Bronchial smooth muscle cell (primary cell): ENCODE measurements at places on chromosomes 13 and 19. TPM values are rescaled to one million over a fixed set of nuclear protein-coding genes. Genes with fewer than 3 reads are reported as not detected.

PCDH8 gene
- not detected in 2 replicates for total RNA-seq

SERP2 gene
- total RNA-seq: 10.6 and 11.0 TPM in 2 replicates

ZNF100 gene
- 1.4 and 2.2 TPM in 2 replicates for total RNA-seq

SLC7A9 gene
- total RNA-seq: 0.26 TPM in 1 of 2 replicates, not detected in the other

RETN gene
- not detected in 2 replicates for total RNA-seq

LRRC4B gene
- under 0.01 and 0.94 TPM in 2 replicates for total RNA-seq

C1QTNF9 gene
- total RNA-seq: 0.09 TPM in 1 of 2 replicates, not detected in the other

ZNF667 gene
- 5.4 and 6.8 TPM in 2 replicates for total RNA-seq

DAND5 gene
- total RNA-seq: not detected in 2 replicates

ZSWIM9 gene
- 2.2 and 2.5 TPM in 2 replicates for total RNA-seq

MYPOP gene
- 0.69 and 0.79 TPM in 2 replicates for total RNA-seq

FGF9 gene
- not detected in 2 replicates for total RNA-seq

SULT2B1 gene
- total RNA-seq: 0.16 and 0.17 TPM in 2 replicates

CLEC17A gene
- 0.09 and 0.16 TPM in 2 replicates for total RNA-seq

PEAK3 gene
- not detected in 2 replicates for total RNA-seq

SLITRK5 gene
- under 0.01 TPM in 1 of 2 replicates, not detected in the other for total RNA-seq

THSD8 gene
- total RNA-seq: 0.16 and 0.43 TPM in 2 replicates

RPS19 gene
- total RNA-seq: 2,260 and 3,929 TPM in 2 replicates

RPL18A gene
- 890 and 1,237 TPM in 2 replicates for total RNA-seq

RANBP3 gene
- 35.3 and 43.1 TPM in 2 replicates for total RNA-seq

MIR17HG gene
- total RNA-seq: 2.0 and 3.3 TPM in 2 replicates

SIGLEC14 gene
- total RNA-seq: not detected in 2 replicates

HNRNPM gene
- 52.8 and 55.5 TPM in 2 replicates for total RNA-seq

CD79A gene
- not detected in 2 replicates for total RNA-seq

DACT3 gene
- total RNA-seq: 3.3 and 4.6 TPM in 2 replicates

GARIN5A gene
- total RNA-seq: 0.26 and 0.47 TPM in 2 replicates

ZFR2 gene
- total RNA-seq: not detected in 2 replicates

FCAR gene
- not detected in 2 replicates for total RNA-seq

PGLYRP1 gene
- total RNA-seq: not detected in 2 replicates

PDCD2L gene
- total RNA-seq: 6.6 and 13.0 TPM in 2 replicates

KRTDAP gene
- total RNA-seq: not detected in 2 replicates

RAB8A gene
- 53.9 and 72.3 TPM in 2 replicates for total RNA-seq

NLRP4 gene
- total RNA-seq: not detected in 2 replicates

OLFM4 gene
- total RNA-seq: not detected in 2 replicates

WASF3 gene
- total RNA-seq: 8.7 and 11.2 TPM in 2 replicates

CEACAM8 gene
- not detected in 2 replicates for total RNA-seq

CUL4A gene
- total RNA-seq: 87.9 and 124 TPM in 2 replicates

PDX1 gene
- not detected in 2 replicates for total RNA-seq

ELAVL3 gene
- total RNA-seq: under 0.01 TPM in 1 of 2 replicates, not detected in the other

CAPS gene
- total RNA-seq: 4.6 and 8.8 TPM in 2 replicates

ATP8A2 gene
- 0.09 and 2.2 TPM in 2 replicates for total RNA-seq

WTIP gene
- total RNA-seq: 35.8 and 65.2 TPM in 2 replicates

AMER2 gene
- under 0.01 TPM in 1 of 2 replicates, not detected in the other for total RNA-seq

CYP2A7 gene
- not detected in 2 replicates for total RNA-seq
